Esophagus squamous epithelium (tissue), 5 donors: ENCODE measurements at places on chromosomes 13 and 19. TPM values are rescaled to one million over a fixed set of nuclear protein-coding genes. Genes with fewer than 3 reads are reported as not detected.

The DAND5 gene
- not detected for total RNA-seq

The KLK14 gene
- not detected for total RNA-seq

The SH2D3A gene
- 17.3 TPM for total RNA-seq

DNA sequence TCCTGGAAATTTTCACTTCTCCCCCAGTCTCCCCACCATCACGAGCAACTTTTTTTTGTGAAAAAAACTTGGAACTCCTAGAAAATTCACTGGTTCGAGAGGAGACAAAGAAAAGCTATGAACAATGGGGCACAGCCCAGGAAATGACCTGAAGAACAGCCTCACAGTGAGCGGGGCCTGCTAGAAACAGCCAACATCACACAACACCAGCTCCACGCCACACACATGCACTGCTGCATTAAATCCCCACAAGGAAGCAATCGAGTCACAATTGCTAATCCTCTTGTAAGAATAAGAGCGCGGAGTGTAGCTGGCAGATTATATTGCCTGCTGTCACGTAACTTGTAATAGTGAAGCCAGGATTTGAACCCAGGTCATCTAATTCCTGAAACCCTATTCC lies 48.8 kb downstream of the SLC7A1 start:
- H3K4me1 ChIP-seq: no peaks in the 10 kb centered on the region
- no peaks in the 10 kb centered on the region for H3K27me3 ChIP-seq
- H3K4me3 ChIP-seq: no peak overlapping the region
- no peak for DNase-seq

DNA sequence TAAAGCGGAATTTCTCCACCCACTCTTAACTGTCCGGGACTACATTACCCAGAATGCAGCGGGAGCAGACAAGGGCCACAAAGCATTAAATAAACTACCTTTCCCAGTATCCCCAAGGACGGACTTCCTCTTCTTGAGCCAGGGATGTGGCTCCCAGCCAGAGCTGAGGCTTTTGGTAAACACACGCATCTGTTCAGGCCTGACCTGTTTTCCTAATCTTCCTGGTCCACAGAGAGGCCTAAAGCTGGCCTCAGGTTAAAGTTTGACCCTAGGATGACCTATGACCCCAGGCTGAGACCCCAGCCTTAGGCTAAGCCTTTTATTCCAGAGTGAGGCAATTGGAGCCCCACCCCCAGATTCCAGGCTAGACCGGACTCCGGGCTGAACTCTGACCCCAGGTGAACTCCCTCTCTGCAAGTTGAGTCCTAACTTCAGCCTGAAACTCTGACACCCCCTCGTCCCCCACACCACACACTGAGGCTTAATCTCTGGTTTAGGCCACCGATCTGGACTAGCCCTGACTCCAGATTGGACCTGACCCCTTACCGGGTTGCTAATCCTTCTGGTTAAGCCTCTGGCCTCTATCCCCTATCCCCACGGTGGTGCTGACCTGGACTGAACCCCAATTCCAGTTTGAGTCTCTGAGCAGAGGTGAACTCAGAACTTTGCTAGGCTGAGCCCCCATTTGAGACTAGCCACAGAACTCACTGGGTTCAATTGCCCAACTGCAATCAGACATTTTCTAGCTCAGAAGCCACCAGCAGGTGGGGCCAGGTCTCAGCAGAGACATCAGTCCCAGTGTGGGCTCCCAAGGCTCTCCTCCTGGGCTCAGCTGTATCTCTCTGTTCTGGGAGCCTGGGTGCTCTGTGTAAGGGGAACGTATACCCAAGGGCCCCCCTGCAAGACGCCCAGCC lies 750 bp upstream of the GPR108 start:
- H3K27ac ChIP-seq: peak overlapping the region; percentile 99
- no peak for DNase-seq
- no peaks in the 10 kb centered on the region for H3K36me3 ChIP-seq
- peaks cover 68% of the 10 kb centered on the region for H3K4me1 ChIP-seq
- peak overlapping the region; percentile 81 for H3K4me3 ChIP-seq

DNA sequence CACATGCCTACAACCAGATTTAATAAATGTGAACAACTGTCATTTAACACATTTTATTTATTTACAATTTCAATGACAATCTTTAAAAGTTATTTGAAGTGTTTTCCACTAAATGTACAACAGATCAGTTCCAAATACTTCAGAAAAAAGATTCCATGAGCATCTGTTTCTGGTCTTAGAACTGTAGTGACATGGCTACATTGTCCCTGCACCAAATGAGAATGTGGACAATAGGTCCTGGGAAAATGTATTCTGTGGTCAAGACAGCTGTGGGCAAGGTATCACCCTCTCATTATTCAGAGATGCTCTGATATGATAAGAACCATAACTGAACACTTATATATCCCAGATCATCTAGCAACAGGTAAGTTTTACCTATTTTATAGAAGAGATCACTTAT lies 43.7 kb downstream of the ELF1 start:
- no peak for DNase-seq
- H3K4me1 ChIP-seq: peaks cover 13% of the 10 kb centered on the region
- H3K27me3 ChIP-seq: no peaks in the 10 kb centered on the region
- peak overlapping the region; percentile 70 for H3K27ac ChIP-seq

DNA sequence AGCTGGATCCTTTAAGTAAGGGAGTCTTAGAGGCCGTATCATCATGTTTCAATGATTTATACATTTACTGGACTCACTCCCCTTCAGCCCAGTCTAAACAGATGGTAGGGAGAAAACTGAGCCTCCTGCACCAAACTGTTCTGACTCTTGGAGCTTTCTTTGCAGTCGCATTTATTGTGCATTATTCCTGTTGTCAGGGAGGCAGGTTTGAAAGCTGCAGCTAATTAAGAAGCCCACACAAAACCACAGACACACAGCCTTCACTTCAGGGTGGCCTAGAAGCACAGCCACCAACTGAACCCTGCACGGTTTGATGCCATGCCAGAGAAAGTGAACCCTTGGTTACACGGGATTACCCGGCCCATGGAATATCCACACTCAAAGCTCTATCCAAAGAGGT lies 911.0 kb downstream of the UQCRFS1 start:
- DNase-seq: no peak
- H3K4me1 ChIP-seq: no peaks in the 10 kb centered on the region
- no peaks in the 10 kb centered on the region for H3K27me3 ChIP-seq
- H3K36me3 ChIP-seq: no peaks in the 10 kb centered on the region
- no peak overlapping the region for H3K27ac ChIP-seq

GRCh38 chr13:95360052-95360451 lies 58.8 kb upstream of the ABCC4 start:
- no peak for DNase-seq
- no peak overlapping the region for H3K4me3 ChIP-seq
- no peaks in the 10 kb centered on the region for H3K4me1 ChIP-seq
- no peaks in the 10 kb centered on the region for H3K36me3 ChIP-seq
- H3K27ac ChIP-seq: no peak overlapping the region

- H3K4me1 ChIP-seq: no peaks in the 10 kb centered on the region
- no peaks in the 10 kb centered on the region for H3K27me3 ChIP-seq
- H3K36me3 ChIP-seq: no peaks in the 10 kb centered on the region
- DNase-seq: no peak
- H3K27ac ChIP-seq: no peak overlapping the region
Observed at GRCh38 chr13:63700350-63700749, 2284.7 kb upstream of the PCDH20 start.

DNA sequence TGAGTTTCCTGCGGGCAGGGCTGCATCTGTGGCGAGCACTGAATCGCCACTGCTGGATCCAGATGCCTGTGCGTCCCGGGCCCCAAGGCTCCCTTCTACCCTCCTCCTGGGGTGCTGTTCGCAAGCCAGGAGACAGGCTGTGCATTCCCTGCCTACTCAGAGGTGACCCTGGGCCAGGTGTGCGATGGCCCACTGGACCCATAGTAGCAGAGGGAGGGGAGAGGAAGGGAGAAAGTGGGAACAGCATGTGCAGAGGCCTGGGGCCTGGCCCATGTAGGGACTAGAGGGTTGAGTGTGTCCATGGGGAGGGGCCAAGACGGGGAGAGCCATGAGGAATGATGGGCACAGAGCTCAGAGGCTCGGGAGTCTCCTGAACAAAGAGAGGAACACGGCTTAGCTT lies 27.3 kb downstream of the CARM1 start:
- H3K4me1 ChIP-seq: peaks cover 31% of the 10 kb centered on the region
- no peak for DNase-seq
- H3K27me3 ChIP-seq: no peaks in the 10 kb centered on the region

DNA sequence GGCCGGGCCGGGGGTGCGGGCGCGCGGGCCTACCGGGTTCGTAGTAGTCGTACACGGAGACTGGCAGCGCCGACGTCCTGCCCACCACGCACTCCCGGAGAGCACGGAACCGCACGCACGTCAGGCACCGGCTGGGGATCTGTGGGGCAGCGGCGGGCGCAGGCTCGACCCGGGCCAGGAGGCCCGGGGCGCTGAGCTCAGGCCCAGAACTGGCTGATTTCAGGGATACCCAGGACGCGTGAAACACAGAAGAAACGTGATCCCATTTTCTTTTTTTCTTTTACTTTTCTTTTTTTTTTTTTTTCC lies 9.0 kb downstream of the F2RL3 start:
- H3K27ac ChIP-seq: peak overlapping the region; percentile 70
- peaks cover 7% of the 10 kb centered on the region for H3K4me1 ChIP-seq
- DNase-seq: no peak
- no peaks in the 10 kb centered on the region for H3K36me3 ChIP-seq
- H3K4me3 ChIP-seq: peak overlapping the region; percentile 57
- H3K27me3 ChIP-seq: no peaks in the 10 kb centered on the region

DNA sequence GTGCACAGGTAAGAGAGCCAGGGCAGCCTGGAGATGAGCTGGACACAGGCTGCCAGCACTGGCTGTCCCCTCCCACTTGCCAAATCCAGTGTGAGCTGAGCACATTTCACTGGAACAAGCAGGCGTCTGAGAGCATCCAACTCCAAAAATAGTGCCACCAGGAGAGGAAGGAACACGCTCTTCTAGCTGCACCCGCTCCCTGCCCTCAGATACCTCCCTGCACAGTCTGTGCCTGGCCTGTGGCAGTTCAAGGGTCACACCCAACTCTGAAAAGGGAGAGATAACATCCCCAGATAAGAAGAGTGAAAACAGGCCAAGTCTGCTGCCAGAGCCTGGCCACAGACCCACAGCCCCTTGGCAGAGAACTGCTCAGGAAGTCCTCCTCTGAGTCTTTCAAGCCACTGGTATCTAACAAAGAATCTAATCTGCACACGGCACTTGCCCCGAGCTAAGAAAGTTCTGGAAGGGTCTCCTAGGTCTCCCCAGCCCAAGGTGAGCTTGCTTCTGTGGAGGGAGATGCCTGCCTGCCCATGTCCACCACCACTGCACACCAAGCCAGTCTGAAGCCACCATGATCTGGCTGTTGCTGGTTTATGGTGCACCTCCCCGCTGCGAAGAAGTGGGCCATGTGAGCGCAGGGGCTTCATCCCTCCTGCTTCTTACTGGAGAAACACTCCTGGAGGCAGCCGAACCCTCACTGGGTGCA lies 14.7 kb downstream of the ELL start:
- no peak overlapping the region for H3K4me3 ChIP-seq
- peaks cover 95% of the 10 kb centered on the region for H3K4me1 ChIP-seq
- H3K27ac ChIP-seq: peak overlapping the region; percentile 21
- no peak for DNase-seq
- H3K36me3 ChIP-seq: no peaks in the 10 kb centered on the region

DNA sequence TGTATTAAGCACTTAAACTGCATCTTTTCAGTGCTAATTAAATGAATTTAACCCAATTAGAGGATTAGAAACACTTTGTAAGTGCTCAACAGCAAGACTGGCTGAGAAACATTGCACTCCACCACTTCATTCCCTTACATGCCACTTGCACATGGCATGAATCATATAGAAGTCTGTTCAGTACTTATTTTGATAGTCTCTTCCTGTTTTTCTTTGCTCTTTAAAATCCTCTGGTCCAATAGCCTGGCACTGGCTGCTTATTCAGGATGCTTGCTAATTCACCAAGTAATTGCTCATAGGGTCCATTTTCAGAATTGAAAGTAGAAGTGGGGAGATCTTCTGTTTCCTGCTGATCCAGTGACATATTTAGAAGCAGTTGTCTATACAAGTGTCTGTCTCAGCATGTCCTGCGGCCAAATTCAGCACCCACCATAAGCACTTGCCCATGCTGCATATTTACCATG lies 900.1 kb downstream of the PCDH9 start:
- no peaks in the 10 kb centered on the region for H3K36me3 ChIP-seq
- H3K27me3 ChIP-seq: no peaks in the 10 kb centered on the region
- no peak for DNase-seq
- H3K4me1 ChIP-seq: no peaks in the 10 kb centered on the region
- no peak overlapping the region for H3K4me3 ChIP-seq
- H3K27ac ChIP-seq: no peak overlapping the region

- no peaks in the 10 kb centered on the region for H3K36me3 ChIP-seq
- no peaks in the 10 kb centered on the region for H3K4me1 ChIP-seq
- no peak for DNase-seq
- no peak overlapping the region for H3K27ac ChIP-seq
Observed at GRCh38 chr19:56301886-56302620, 12.6 kb downstream of the ZSCAN5A start.

DNA sequence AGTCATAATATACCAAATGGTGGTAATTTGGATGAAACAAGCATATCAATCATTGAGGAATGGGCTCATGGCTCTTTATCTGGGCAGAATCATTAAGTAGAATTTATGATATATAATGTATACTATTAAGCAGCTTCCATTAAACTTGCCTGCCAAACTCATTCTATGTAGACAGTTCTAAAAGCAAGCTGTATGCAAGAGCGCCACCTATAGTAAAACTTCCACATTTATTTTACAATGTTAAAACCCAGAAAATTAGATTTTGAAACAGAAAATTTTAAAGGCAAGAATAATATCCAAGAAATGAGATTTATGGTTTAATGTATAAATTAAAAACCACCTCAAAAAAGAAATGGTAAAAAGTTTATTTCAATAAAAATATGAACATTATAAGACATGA lies 161.5 kb downstream of the MZT1 start:
- no peaks in the 10 kb centered on the region for H3K27me3 ChIP-seq
- no peak overlapping the region for H3K4me3 ChIP-seq
- H3K4me1 ChIP-seq: no peaks in the 10 kb centered on the region
- no peaks in the 10 kb centered on the region for H3K36me3 ChIP-seq
- H3K27ac ChIP-seq: no peak overlapping the region
- no peak for DNase-seq

DNA sequence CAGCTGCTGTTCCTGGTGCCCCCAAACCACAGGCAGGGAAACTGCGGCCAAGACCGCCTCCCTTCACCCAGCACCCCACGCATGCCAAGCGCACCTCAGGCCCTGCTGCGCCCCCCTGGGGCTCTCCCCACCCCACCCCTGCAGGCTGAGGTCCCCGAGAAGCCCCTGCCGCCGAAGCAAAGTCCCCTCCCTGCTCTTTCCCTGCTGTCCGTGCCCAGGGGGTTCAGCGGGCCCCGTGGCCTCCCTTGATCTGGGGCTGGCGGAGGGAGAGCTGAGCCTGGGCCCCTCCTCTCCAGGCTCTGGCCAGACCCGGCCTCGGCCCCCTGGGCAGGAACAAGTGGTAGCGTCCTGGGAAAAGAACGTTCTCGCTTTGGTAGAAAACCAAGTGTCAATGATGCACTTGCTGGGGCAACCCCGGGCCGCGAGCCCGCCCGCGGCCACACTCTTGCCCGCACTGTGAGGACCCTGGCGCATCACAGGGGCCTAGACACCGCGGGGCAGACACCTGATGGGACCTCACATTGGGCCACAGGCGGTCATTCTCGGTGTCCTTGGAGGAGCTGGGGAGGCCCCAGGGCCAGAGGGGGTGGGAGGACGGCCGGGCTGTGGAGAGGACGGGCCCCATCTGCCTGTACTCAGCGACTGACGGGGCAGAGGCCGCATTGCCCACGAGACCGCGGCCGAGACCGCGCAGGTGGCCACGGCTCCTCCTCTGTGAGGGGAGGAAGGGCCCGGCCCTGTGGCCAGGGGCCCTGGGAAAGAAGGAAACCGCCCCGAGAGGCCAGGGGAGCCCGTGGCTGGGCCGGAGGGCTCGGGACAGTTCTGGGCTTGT lies 29.0 kb downstream of the GPX4 start:
- H3K4me3 ChIP-seq: peak overlapping the region; percentile 84
- H3K27me3 ChIP-seq: no peaks in the 10 kb centered on the region
